ENCODE measurements at places on chromosomes 1 and 21.

- no peak for DNase-seq
These were observed 486.3 kb downstream of the TTLL7 start for GRCh38 chr1:83512373-83513193.

- no peak for DNase-seq
These were observed 97.5 kb downstream of the DENND1B start for GRCh38 chr1:197677752-197678295.

DNA sequence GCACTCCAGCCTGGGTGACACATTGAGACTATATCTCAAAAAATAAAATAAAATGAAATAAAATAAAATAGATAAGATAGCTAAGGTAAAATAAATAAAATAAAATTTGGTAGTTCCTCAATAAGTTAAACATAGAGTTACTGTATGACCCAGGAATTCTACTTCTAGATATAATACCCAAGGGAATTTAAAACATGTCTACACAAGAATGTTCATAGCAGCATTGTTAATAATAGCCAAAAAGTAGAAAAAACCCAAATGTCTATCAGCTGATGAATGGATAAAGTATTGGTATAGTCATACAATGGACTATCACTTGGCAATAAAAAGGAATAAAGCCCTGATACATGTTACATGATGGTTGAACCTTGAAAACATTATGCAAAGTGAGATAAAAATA, 47.8 kb downstream of the CEP350 start:
- DNase-seq = no peak

GRCh38 chr1:160083968-160084770, 2.8 kb downstream of the KCNJ9 start:
- no peak for DNase-seq

DNA sequence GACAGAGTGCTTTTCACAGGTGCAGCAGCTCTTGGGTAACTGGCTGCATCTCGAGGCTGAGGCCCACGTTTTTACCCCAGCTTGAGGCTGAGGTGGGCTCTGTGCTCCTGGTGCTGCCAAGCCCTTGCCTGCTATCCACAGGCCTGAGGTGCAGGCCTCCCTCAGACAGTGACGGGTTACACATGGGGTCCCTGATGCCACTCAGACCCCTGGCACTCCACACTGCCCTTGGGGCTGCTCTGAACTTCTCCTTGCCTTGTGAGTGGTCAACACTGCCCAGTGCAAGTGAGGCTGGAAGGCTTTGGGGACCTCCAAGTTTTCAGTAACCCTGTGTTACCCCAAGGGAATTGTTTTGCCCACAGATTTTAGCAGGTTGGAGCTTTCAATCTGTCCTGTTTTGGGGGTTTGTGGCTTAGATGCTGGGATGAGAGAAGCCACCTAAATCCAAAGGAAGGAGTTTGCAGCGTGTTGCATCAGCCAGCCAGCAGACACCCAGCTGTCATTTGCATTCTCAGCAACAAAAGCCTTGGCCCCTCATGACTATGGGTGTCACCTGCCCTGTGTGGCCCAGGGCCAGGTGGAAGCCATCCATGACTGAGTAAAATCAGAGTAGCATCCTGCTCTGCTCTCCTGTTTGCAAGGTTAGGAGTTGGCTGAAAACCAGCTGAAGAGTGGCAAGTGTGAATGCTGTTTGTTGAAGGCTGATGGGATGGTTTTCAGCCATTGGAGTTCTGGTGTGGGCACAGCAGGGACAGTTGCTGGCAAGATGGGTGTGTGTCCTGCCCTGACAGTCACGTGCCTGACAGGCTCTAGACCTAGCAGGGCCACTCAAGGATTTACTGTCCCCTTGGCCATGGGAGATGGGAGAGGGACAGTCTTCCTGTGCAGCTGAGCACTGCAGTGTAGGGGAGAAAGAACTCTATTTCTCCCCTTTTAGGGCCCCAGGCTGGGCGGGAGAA, 3.2 kb downstream of the RNF187 start:
- DNase-seq = peak; percentile 34

- DNase-seq = no peak
These were observed 21.7 kb downstream of the UMODL1 start for GRCh38 chr21:42092771-42093170.

- no peak for DNase-seq
These were observed 100.9 kb downstream of the TSEN15 start for GRCh38 chr1:184152434-184152898.

DNA sequence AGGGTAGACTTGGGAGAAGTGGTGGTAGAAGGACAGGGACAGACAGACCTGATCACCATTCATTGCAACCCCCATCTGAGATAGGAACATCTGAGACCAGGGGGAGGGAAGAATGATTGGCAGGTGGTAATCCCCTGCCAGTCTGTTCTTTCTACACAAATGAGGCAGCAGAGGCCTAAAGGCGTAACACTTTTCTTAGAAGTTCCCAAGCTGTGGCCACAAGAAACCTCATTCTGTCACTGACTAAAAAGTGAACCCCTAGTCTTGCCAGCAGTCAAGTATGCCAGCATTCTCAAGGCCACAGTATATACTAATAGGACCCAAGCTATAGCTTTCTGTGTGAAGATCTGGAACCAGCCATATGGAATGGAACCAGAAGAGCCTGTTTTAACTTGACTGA, 638.0 kb downstream of the KCNT2 start:
- DNase-seq = no peak

DNA sequence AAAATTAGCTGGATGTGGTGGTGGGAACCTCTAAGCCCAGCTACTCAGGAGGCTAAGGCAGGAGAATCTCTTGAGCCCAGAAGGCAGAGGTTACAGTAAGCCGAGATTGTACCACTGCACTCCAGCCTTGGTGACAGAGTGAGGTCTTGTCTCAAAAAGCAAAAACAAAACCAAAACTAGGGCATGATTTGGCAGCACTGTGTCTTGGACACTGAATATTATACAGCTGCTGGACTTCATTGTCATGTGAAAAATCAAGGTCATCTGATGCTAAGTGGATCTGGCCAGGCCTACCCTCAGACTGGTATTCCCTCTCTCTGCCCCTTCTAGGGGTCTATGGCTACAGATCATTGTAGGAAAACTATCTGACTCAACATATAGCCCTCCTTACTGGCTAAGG, 55.2 kb upstream of the MRPS6 start:
- DNase-seq = no peak

DNA sequence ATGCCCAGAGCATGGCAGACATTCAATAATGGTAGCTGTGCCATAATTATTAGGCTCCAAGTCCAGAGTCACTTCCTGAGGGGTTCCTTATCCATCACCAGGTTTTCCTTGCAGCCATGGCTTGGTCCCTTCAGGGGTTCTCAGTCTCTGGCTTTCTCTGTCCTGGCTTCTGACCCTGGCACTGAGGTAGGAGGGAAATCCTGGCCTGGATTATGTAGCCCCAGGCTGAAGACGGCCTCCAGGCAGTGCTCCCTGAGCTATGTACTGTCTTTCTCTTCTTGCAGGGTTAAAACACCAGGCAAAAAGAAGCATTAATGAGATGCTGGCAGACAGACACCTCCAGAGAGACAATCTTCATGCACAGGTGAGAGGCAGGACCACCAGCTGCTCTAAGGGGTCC, 9.5 kb upstream of the PADI3 start:
- DNase-seq = peak; percentile 88

- no peak for DNase-seq
These were observed 2.9 kb downstream of the C1orf210 start for GRCh38 chr1:43282220-43283195.

DNA sequence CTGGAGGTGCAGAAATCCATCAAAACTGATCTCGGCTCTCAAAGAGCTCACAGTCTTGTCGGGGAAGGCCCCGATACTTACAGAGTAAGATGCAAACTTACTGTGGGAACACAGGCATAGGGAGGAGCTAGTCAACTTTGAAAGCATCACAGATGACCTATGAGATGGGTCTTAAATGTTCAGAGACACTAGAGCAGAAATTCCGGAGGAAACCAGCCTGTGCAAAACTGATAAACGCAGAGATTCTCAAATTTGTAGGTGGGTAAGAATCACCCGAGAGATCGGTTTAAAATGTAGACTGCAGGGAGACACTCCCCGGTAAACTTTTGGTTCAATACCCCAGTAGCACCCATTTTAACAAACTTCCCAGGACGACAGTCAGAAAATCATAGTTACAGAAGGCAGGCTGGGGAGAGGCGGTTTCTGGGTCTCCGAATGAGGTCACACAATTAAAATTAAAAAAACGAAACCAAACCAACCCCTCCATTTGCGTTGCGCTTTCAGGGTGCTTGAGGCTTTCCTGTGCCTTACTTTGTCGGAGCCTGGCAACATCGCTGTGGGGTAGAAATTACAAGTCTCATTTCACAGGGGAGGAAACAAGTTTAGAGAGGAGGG, 755 bp upstream of the THRAP3 start:
- DNase-seq = peak; percentile 14

- no peak for DNase-seq
These were observed 46.2 kb downstream of the SH3GLB1 start for GRCh38 chr1:86750530-86750929.

DNA sequence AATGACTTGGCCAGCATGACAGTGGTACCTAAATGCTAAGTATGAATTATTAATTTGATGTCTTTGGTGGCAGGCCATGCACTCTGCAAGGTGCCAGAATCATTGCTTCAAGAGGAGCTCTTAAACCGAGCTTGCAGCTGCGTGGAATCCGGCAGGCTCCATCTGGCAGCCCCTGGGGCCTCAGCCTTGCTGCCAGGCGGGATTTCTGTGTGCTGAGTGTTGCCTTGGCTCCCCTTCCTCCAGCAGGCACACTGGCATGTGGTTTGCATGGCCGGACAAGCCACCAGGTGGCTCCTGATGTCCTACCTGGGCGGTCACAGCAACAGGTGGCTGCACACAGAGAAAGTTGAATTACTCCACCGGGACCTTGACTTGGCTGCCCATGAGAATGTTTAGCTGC, 155.4 kb downstream of the URB2 start:
- no peak for DNase-seq

DNA sequence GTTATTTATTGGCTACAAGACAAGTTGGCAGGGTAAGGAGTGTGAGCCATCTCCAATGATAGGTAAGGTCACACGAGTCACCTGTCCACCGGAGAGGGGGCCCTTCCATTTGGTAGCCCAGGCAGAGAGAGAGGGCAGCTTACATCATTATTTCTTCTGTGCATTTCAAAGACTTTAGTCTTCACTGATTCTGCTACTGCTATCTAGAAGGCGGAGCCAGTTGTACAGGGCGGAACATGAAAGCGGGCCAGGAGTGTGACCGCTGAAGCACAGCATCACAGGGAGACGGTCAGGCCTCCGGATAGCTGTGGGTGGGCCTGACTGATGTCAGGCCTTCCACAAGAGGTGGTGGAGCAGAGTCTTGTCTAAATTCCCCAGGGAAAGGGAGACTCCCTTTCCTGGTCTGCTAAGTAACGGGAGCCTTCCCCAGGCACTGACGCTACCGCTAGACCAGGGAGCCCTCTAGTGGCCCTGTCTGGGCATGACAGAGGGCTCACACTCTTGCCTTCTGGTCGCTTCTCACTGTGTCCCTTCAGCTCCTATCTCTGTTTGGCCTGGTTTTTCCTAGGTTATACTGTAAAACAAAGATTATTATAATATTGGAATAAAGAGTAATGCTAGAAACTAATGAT, 36.7 kb downstream of the ZNF695 start:
- peak; percentile 64 for DNase-seq

DNA sequence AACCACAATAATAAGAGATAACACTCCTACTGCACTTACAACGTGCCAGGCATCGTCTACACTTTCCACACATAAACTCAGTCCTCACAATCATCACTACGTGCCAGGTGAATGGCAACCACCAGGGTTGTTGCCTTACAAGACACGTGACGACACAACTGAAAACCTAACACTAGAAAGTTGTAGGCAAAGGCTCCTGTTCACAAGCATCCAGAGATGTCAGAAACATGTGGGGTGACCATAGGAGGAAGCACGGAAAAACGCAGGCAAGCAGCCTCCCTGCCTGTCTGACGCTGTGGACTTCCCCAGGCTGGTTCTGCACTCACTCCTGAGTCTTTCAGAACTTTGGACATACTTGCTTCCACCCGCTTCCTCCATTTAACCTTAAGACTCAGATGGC, 7.0 kb downstream of the CAPZB start:
- DNase-seq = no peak

- peak; percentile 21 for DNase-seq
These were observed 44.8 kb upstream of the CACYBP start for GRCh38 chr1:174954671-174955669.

GRCh38 chr1:212637902-212638301, 29.3 kb downstream of the ATF3 start:
- DNase-seq = no peak

GRCh38 chr1:241857131-241857530, 9.1 kb downstream of the EXO1 start:
- DNase-seq = no peak

DNA sequence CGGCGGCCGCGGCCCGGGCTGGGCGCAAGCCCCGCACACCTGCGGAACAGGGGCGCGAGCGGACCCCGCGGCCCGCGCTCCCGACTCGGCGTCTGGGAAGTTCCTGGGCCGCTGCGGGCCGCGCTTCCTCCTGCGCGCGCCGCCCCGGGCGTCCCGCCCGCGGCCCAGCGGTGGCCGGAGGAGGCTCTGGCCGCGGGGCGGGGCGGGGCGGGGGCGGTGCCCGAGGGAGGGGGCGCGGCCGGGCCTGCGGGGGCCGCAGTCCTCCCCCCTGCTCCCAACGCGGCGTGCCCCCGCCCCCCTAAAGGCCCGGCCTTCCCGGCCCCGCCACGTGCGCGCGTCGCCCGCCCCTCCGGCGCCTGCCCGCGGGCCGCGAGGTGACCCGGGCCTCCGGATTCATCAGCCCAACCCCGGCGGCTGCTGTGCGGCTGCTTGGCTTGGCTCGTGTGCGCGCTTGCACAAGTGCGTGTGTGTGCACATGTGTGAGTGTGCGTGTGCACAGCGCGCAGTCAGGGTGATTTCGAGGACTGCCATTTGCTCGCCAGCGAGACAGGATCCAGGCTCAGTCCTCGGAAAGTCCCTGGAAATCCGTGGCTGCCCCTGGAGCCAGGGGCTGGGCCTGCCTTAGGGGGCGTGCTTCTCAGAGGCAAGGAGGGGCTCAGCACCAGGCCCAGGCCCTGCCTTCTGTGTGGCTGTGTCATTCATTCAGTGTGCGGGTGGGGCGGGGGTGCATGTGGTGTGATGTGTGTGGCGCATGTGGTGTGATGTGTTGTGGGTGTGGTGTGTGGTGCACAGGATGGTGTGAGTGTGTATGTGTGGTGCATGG, at the start of gene C2CD2:
C2CD2 (minus strand) TSS at position 188 of the 823 bp plus-strand sequence. CDS start 370 bp downstream, outside the sequence.
- peak; percentile 82 for DNase-seq

- DNase-seq = no peak
These were observed 57.7 kb downstream of the EVA1C start for GRCh38 chr21:32470206-32470605.

DNA sequence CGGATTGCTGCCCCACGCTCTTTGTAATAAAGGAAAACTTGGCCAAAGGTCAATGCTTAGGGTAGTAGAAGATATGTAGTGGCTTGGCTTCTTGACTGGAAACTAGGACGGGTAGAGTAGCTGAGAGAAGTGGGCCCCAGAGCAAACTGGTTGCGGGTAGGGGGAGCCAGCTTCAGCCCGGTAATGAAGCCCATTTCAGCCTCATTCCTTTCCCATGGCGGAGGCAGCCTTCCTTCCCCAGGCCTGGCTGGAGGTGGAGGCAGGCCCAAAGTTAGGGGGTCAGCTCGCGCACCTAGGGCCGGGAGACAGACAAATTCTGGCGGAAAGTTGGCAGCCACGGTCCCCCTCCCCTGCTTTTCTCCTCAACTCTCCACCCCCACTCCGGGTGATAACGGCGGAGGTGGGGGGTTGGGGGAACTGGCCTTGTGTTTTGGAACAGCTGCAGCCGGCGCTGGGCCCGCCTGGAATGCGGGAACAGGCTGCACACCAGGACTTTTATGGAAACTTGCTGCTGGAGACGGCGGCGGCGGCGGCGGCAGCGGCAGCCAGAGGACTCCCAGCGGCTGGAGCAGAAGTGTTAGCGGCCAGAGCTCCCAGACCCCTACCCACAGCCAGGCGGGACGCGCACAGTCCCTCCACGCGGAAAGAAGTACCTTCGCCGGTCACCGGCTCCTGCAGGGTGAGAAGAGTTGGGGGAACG, at the start of gene NEXN:
NEXN (plus strand) TSS at position 544 of the 700 bp plus-strand sequence. CDS start 27,483 bp downstream, outside the sequence.
- DNase-seq = peak; percentile 94

Data from SJCRH30 (cell line).